ENCODE measurements at places on chromosomes 11 and 22.

GRCh38 chr11:68051191-68052136 is 12.6 kb downstream of the TCIRG1 start:
- DNase-seq = no peak

GRCh38 chr11:492427-493226 is 14.4 kb downstream of the RNH1 start:
- no peak for DNase-seq

GRCh38 chr22:31176923-31177322 is 16.9 kb downstream of the RNF185 start:
- no peak for DNase-seq

GRCh38 chr11:12802418-12803085 is 128.3 kb downstream of the TEAD1 start:
- DNase-seq = no peak

DNA sequence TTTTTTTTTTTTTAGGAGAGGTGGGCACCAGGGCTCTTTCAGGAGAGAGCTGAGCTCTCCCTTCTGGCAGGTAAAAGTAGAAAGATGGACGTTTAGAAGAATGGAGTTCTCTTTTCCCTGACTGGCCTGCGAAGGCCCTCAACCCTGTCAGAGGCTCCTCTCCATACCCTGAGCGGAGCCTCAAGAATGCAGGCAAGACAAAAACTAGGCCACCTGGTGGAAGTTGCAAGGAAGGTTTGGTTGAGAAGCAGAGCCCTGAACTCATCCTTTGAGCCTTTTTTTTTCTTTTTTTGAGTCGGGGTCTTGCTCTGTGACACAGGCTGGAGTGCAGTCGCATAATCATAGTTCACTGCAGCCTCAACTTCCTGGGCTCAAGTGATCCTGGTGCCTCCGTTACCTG is 1.4 kb downstream of the OTOG start:
- no peak for DNase-seq

DNA sequence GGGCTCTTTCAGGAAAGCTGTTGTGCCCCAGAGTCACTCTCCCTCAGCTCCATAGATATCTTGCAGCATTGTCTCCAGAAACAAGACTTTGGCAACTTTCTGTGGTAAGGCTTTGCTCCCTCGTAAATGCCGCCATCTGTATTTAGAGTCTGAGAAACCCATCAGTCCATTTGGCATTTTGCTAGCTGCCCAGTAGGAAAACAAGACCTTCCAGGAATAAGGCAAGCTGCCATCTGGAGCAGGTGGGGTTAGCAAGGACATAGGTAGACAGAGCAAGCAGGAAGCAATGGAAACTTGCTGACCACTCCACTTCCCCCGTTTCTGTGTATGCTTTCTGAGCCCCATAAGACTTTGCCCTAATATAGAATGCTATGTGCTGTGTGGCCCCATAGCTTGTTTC is 131.9 kb downstream of the SPATA19 start:
- DNase-seq = no peak

DNA sequence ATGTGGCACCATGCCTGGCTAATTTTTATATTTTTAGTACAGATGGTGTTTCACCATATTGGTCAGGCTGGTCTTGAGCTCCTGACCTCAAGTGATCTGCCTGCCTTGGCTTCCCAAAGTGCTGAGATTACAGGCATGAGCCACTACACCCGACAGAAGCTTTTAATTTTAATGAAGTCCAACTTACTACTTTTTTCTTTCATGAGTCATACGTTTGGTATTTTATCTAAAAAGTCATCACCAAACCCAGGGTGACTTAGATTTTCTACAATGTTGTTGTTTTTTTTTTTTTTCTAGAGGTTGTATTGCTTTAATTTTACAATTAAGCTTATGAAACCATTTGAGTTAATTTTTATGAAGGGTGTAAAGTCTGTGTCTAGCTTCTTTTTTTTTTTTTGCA is 34.9 kb downstream of the JRKL start:
- DNase-seq = no peak

DNA sequence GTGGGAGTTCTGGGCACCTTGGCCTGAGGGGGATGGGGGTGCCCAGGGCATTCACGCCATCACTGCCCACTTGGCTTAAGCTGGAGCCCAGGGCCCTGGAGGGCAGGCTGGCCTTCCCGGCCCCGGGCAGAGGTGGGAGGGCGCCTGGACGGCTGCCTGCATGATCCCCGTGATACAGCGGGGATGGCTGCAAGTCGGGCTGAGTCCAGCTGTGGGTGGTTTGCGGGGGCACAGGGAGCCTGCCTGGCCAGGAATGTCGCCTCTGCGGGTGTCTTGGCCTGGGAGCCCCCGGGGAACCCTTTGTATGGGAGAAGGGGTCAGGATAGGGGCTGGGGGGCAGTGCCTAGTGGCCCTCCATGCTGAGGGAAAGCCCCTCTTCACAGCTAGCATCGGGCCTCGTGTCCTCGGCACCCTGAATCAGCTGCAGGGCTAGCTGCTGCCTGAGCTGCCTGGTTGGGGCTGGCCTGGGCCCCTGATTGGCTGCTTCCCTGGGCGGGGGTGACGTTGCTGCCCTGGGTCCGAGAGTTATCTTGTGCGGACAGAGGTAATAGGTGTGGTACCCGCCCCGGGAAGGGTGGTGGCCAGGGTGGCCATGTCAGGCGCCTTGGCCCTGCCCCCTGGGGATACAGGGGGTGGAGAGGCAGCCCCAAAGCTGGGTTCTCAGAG is 8.3 kb downstream of the BRSK2 start:
- no peak for DNase-seq
